Activated CD4-positive, alpha-beta T cell treated with anti-CD3 and anti-CD28 coated beads, Interleukin-2, Interleukin-6, amounts not matched to agents 100 ng/mL and 50 ng/mL, durations not matched to agents 16 hours and 8 hours (primary cell): ENCODE measurements at places on chromosomes 2 and 18.
A peak's percentile ranks its signal among the peaks of the same experiment; 100 is the strongest.

- no peak for DNase-seq
These were observed 890.8 kb upstream of the KLHL29 start for GRCh38 chr2:22494156-22494555.

DNA sequence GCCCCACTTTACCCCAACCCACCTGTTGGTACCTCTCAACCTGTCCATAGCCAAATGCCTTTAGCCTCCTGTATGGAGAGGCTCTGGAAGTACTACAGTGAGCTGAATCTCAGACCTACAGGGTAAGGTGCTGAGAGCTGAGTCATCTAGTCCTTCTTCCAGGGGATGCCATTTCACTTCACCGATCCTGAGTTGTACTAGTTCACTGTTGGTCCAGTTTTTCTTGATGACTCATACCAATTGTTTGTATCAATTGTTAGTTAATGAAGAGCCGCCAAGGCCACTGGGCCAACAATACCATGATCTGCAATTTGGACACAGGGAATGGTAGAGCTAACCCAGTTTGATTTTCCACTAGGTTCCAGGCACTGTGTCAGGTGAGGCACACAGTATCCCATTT lies 257.0 kb downstream of the CLIP4 start:
- DNase-seq, result no peak

DNA sequence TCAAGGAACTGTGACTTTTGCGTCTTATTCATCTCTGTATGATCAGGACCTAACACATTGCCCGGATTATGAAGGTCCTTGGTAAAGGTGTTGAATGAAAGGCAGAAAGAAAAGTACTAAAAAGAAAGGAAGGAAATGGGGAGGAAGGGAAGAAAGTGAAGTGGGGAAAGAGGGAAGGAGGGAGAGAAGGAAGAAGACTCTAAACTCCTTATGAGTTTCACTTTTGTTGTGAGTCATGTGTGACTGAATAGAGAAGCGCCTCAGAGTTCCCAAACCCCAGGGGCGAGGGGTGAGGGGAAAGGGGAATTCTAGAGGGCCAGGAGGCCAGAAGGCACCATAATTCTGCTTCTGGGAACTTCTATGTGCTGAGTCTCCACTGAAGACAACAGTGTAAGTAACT lies 30.9 kb upstream of the OSBPL6 start:
- no peak for DNase-seq

- DNase-seq, result no peak
These were observed 86.4 kb upstream of the RMDN2 start for GRCh38 chr2:37838541-37839167.

DNA sequence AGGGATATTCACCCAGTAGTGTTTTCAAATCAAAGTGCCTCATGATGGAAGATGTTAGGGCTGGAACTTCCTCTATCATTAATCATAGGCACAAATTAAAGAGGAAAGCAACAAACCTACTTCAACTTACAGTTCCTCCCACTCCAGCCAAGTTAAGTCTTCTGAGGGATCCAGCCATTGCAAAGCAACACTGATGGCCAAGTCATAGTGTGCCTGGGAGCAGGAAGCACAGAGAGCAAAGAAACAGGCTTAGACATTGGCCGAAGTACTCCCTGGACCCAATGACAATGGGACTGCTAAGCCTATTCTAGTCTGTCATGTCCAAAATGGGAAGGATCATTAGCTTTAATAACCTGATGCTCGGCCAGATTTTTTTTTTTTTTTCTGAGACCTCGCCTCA lies 7.0 kb downstream of the C2orf80 start:
- no peak for DNase-seq

DNA sequence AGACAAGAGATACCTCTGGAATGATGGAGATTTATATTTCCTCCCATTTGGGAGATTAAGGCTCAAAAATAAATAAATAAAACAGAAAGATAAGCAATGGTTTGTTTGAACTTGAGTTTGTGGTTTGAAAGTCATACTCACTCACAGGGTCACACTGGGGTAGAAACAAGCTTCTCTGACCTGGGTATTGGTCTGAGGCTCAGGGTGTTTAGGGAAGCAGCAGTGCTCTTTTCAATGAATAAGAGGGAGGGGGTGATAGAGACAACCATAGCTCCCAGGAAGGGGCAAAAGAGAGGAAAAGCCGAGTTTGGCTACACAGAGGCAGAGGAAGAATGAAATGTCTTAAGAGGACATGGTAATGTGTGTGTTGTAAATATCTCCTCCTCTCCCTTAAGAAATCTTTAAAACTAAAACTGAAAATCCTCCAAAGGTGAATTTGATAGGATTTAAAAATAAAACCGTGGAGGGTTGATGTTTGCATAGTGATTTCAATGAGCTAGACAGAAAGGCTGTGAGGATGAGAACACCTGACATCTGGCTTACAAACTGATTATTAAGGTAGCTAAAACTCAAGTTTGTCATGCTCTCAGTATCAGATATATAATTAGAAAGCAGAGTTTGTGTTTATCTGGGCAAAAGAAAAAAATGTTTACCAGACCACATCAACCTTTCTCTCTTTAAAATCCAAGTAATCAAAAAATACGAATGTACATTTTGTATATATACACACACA lies 159.9 kb upstream of the TMEFF2 start:
- DNase-seq, result no peak

DNA sequence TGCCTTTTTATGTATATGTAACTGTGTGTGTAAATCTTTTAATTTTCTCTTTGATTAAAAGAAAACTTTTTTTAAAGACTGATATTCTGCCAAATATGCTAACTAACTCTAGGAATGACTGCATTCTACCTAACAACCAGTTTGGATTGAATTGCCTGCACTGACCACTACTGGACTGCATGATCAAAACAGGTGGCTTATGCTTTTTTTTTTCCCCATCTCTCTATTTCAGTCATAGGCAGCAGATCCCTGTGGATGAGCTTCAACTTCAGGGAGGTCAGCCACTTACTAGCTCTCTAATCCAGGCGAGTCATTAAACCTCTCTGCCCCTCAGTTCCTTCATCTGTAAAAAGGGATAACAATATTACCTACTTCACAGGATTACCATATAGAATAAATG lies 138.6 kb upstream of the SERTAD2 start:
- no peak for DNase-seq

DNA sequence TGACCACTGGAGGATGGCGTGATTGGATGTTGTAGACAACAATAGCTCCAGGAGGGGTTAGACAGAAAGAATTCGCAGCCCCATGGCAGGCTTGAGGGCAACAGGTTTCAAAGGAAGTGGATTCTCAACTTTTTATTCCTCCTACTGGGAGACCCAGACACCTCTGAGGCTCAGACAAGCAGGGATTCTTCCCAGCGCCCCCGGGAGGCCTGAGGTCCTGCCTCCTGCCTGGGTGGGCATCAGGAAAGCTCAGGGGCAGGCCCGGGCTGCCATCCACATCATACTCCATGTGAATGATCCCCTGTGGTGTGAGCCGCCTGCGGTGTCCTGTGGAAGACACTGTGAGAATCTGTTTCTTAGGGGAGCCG lies 203.5 kb downstream of the CYP26B1 start:
- no peak for DNase-seq

DNA sequence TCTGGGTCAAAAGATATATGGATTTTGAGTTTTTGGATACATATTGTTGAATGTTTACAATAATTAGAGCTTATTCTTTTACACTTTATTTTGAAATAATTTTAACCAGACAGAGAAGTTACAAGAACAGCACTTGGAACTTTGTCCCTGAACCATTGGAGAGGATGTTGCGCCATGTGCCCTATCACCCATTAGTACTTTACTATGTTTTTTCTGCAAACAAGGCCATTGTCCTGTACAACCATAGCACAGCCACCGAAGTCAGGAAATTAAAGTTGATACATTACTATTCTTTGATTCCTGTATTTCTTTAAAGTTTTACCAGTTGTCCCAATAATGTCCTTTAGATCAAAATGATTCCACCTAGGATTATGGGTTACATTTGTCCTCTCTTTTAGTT lies 188.8 kb downstream of the ACKR3 start:
- no peak for DNase-seq

- DNase-seq, result no peak
These were observed 35.1 kb downstream of the MAPK4 start for GRCh38 chr18:50594942-50595341.

DNA sequence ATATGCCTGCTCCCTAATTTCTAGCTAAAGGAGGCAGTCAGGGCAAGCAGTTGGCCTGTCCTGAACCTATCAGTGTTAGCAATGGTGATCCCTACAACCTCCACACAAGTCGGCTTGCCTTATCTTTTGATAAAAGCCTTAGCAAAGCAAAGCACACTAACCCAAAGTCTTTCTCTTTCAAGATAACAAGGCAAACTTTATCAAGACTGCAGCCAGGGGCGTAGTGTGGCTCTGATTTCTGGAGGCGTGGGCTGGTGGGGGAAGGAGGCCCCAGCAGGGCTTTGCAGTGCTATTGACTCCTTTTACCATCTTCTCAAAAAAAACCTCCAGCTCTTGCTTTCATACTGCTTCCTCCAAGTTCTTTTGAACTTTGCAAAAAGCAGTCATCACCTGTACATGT lies 40.2 kb upstream of the LAMA1 start:
- DNase-seq, result no peak

DNA sequence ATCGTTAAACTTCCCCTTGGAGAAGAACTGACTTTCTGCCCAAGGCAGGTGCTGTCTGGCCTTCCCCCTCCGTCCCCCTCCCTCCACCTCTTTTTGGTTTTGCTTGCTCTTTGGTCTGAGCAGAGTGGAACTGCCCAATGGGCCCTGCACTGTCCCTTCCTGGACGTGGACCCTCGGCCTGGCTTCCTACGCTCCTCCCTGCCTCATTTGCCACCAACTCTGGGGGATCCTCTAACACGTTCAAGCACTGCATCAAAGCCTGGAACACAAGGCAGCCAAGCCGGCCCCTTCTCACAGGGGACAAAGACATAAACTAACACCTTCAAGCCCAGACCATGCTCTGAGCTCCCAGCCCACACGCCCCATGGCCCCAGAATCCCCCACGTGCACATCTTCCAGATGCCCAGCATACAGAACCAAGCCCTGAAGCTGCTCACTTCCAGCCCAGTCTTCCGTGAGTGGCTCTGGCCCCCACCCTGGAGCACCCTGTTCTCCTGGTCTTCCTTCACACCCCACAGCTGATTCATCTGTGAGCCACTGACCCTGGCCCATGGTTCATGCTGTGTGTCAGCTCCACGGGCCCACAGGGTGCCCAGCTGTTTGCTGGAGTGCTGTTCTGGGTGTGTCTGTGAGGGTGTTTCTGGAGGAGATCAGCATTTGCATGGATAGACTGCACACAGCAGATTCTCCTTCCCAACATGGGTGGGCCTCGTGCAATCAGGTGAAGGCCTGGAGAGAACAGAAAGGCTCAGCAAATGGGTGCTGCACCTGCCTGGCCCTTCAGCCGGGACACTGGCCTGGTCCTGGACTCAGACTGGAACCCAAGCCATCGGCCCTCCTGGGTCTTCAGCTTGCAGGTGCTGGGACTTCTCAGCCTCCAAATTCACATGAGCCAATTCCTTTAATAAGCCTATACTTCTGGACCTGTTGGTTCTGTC lies 247.1 kb upstream of the SALL3 start:
- DNase-seq, result no peak

DNA sequence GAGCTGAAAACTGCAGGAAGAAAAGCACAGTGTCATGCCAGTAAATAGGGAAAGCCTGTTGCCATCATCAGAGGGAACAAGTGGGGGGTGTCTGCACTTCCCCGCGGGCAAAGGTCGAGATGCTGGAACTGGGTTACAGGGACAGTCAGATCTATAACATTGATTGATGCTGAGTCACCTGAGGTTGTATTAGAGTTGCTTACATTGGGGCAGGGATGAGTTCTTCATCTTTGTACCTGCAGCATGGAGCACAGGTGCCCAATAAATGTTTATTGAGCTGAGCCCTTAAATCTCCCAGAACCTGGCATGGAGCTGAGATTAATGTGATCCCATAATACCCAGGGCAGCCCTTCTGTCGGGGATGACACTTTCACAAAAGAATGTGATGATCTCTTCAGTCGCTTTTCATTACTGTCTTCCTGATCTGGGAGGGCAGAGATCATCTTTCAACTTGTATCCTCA lies 5.9 kb upstream of the RNF152 start:
- DNase-seq, result no peak

DNA sequence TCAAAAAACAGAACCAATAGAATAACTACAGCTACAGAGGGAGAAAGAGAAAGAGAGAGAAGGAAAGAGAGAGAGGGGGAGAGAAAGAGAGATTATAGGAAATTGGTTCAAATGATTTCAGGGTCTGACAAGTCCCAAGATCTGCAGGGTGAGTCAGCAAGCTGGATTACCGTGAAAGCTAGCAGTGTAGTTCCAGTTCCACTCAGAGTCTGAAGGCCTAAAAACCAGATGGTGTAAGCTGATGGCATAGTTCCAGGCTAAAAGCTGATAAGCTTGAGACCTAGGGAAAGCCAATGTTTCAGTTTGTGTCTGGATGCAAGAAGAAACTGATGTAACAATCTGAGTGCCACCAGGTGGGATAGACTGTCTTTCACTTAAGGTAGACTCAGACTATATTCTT lies 397.7 kb downstream of the TRIB2 start:
- no peak for DNase-seq

GRCh38 chr2:127575941-127576432 lies 40.5 kb downstream of the MYO7B start:
- no peak for DNase-seq

DNA sequence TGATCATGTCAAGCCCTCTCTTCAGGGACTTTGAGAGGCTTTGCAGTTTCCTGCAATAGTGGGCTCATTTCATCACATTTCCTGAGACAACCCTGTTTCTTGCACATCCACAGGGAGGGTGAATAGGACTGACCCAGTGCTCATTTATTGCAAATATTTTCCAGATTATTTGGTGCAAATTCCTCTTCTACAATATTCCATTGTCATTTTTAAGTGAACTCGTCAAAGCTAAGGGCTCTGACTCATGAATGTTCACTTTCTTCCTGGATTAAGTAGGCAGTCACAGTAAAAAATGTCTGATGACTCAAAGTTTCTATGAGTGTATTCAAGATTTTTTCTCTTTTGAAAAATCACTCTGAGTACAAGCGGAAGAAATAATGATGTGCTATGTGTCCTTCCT lies 225.5 kb upstream of the GALNT5 start:
- DNase-seq, result no peak

- no peak for DNase-seq
These were observed 83.3 kb downstream of the RND3 start for GRCh38 chr2:150404147-150404546.

GRCh38 chr2:84194949-84195644 lies 264.0 kb downstream of the SUCLG1 start:
- no peak for DNase-seq

- DNase-seq, result peak; percentile 57
These were observed 111.3 kb downstream of the ESCO1 start for GRCh38 chr18:21489119-21489750.

GRCh38 chr2:18998491-18998890 lies 359.9 kb downstream of the OSR1 start:
- DNase-seq, result no peak

GRCh38 chr2:126837966-126838715 lies 60.5 kb upstream of the TEX51 start:
- DNase-seq, result no peak

- no peak for DNase-seq
These were observed 181.2 kb downstream of the DYSF start for GRCh38 chr2:71634567-71634966.

GRCh38 chr2:197803033-197803444 lies 1.4 kb upstream of the PLCL1 start:
- peak; percentile 60 for DNase-seq
